Osteoblast (primary cell): ENCODE measurements at places on chromosomes 11 and 22.

GRCh38 chr22:40418366-40419201, 48.2 kb downstream of the SGSM3 start:
- peak; percentile 83 for DNase-seq

GRCh38 chr11:93330446-93330984, at the start of gene DEUP1:
TSS of gene DEUP1 (plus strand) at chr11:93330742. CDS start at chr11:93332260, 1,518 bp downstream.
- DNase-seq, result peak; percentile 47

- no peak for DNase-seq
Measured at GRCh38 chr11:34549271-34549670, 35.7 kb upstream of the ELF5 start.

GRCh38 chr11:63939397-63939891, 642 bp downstream of the NAA40 start:
- DNase-seq, result peak; percentile 88

GRCh38 chr22:36274531-36274930, 21.6 kb downstream of the APOL1 start:
- no peak for DNase-seq

DNA sequence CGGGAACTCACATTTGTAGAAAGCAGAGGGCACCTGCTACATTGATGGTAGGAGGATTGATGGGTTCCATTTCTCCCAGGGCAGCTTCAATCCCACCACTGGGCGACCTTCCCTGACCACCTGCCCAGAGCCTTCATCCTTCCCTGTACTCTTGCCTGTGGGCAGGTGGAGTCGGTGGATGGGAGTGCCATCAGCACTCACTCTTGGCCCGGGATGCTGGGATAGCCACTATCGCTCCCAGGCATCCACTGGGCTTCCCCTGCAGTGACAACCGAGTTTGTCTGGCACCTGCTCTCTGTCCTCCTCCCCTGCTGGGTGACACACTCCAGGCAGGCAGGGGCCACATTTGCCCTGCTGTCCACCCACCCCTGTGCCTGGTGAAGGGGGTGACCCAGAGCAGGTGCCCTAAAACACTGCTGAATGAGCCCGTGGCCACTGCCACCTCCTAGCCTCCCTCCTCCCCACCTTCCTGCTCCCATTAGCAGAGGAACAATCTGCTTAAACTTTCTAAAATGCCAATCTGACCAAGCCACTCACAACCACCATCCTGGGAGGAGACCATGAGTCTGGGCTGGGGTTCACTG, 604.7 kb downstream of the TBC1D22A start:
- DNase-seq, result no peak
